ENCODE measurements at places on chromosomes 4 and X.

- DNase-seq = peak; percentile 44
Measured at GRCh38 chr4:184384056-184384809, 90.1 kb downstream of the IRF2 start.

- DNase-seq = no peak
Measured at GRCh38 chr4:8459867-8460445, 19.4 kb downstream of the TRMT44 start.

- no peak for DNase-seq
Measured at GRCh38 chrX:47327902-47328301, 42.5 kb upstream of the ZNF157 start.

GRCh38 chrX:57674861-57675260 lies 5.2 kb downstream of the NLRP2B start:
- DNase-seq = no peak

- DNase-seq = no peak
Measured at GRCh38 chrX:72475952-72476668, 96.5 kb downstream of the HDAC8 start.

DNA sequence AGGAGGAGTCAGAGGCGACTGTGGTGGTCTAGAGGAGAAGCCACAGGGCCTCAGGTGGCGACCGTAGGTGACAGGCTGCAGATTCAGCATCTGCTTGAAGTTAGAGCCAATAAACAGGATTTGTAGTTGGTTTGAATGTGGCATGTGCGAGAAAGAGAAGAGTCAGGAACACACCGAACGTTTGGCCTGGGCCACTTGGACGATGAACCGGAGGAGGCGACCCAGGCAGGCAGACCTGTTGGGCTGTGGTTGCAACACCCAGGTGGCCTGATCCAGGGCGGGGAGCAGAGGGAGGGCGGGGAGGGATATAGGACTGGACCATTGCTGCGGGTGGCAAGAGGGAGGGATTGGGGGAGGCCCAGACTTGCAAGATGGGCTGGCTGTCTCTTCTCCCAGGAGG lies 10.0 kb upstream of the PSAPL1 start:
- no peak for DNase-seq

DNA sequence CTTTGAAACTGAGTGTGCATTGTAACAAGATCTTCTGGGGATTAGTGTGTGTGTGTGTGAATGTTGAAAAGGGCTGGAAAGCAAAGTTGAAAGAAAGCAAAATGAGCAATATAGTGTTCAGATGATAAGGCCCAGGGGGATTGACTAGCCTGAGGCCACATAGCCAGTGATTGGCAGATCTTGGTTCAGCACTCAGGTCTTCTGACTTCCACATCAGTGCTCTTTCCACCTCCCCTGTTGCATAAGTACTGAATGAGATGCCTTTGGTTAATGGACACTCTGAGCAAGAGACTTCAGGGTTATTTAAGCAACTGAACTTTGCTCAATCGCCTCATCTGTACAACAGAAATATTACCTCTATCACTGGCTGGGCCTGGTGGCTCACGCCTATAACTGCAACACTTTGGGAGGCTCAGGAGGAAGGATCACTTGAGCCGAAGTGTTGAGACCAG lies 120.4 kb downstream of the TMEM164 start:
- DNase-seq = no peak

DNA sequence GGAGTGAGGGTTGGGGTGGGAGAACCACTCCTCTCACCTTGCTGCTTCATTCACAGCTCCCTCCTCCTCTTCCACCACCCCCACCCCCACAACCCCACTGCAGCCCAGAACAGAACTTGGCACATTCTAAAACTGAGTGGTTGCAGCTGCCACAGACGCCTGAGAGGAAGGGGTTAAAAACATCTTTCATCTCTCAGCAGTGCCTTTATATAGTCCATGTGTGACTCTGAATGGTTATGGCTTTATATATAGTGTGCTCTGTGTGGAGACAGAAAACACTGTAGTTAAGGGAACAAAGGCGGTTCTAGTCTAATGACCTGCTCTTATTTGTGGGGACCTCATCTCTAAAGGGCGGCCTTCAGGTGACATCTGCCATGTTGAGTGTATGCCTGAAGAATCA lies 144.8 kb downstream of the BCOR start:
- DNase-seq = no peak

Measured in GM20000 (cell line).